ENCODE measurements at places on chromosomes 4 and X. TPM values are rescaled to one million over a fixed set of nuclear protein-coding genes. Genes with fewer than 3 reads are reported as not detected.

DNA sequence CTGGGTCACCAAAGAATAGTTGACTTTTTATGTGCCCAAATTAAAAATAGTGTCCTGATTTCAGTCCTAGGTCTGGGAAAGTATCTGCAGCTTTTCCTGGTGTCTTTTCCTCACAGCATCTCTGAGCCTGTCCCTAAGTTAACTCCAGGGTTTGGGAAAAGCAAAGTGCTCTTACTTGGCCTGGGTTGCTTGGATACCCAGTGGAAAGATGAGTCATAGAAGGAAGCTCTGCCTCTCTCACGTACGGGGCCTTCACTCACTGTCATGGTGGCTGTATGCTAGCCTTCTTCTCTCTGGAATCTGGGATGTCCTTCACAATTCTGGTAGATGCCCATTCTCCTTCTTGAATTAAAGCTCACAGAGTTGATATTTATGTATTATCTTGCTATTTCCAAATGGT is 607.3 kb downstream of the ANKRD50 start:
- no peak overlapping the region for H3K27ac ChIP-seq
- H3K4me3 ChIP-seq: no peak overlapping the region
- DNase-seq: no peak
- H3K36me3 ChIP-seq: peaks cover 8% of the 10 kb centered on the region
- no peaks in the 10 kb centered on the region for H3K4me1 ChIP-seq

DNA sequence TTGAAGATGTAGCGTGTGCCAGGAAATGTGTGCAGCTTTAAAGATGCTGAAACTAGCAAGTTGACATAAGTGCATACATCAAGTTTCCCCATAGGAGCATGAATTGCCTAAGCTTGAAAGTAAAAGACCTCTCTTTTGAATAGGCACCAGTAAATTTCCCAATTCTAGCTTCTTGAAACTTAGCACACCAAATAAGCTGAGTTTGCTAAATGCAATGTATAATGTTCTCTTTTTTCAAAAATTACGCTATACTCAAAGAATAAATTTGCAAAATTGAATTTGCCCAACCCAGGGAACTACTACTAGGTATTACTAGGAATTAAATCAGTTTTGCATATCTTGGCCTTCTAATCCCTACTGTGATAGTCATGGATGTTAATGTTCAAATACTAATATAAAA is 923.9 kb upstream of the LCORL start:
- H3K27ac ChIP-seq: no peak overlapping the region
- DNase-seq: no peak
- H3K36me3 ChIP-seq: no peaks in the 10 kb centered on the region

- no peaks in the 10 kb centered on the region for H3K4me1 ChIP-seq
- no peak overlapping the region for H3K27ac ChIP-seq
- no peaks in the 10 kb centered on the region for H3K27me3 ChIP-seq
Observed at GRCh38 chrX:126982158-126982557, 162.6 kb downstream of the PRR32 start.

GRCh38 chr4:73929278-73929677 is 52.5 kb downstream of the PF4 start:
- no peak for DNase-seq
- no peak overlapping the region for H3K27ac ChIP-seq
- no peaks in the 10 kb centered on the region for H3K4me1 ChIP-seq
- no peak overlapping the region for H3K4me3 ChIP-seq

- peaks cover 5% of the 10 kb centered on the region for H3K27me3 ChIP-seq
- H3K36me3 ChIP-seq: no peaks in the 10 kb centered on the region
- peaks cover 9% of the 10 kb centered on the region for H3K4me1 ChIP-seq
Observed at GRCh38 chrX:103254921-103255493, at the start of gene TCEAL8. TCEAL8 (minus strand) TSS chrX:103255155; CDS start chrX:103253979, 1,176 bp downstream.

DNA sequence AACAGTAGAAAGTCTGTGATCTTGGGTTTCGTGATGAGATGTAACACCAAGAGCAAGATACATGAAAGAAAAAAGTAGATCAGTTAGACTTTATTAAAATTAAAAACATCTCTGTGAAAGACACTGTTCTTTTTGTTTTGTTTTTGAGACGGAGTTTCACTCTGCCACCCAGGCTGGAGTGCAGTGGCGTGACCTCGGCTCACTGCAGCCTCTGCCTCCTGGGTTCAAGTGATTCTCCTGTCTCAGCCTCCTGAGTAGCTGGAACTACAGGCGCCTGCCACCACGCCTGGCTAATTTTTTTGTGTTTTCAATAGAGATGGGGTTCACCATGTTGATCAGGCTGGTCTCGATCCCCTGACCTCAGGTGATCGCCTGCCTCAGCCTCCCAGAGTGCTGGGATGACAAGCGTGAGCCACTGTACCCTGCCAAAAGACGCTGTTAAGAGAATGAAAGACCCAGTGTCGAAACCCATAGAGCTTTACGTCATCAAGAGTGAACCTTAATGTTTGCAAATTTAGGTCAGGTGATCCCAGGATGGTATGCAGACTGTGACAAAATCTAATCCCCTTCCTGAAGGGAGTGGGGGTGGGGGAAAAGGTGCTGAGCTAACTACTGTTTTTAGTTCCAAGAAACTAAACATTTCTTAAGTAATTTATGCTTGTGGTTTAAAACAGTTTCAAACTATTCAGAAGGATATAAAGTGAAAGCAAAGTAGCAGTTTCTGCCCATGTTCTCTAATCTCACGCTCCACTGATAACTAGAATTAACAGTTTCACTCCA is 8.0 kb downstream of the OFD1 start:
- no peak overlapping the region for H3K27ac ChIP-seq
- peaks cover 5% of the 10 kb centered on the region for H3K36me3 ChIP-seq
- no peak for DNase-seq
- no peak overlapping the region for H3K4me3 ChIP-seq
- H3K4me1 ChIP-seq: no peaks in the 10 kb centered on the region
- no peaks in the 10 kb centered on the region for H3K27me3 ChIP-seq

- H3K4me1 ChIP-seq: no peaks in the 10 kb centered on the region
- DNase-seq: no peak
- no peaks in the 10 kb centered on the region for H3K27me3 ChIP-seq
- peaks cover 1% of the 10 kb centered on the region for H3K36me3 ChIP-seq
- no peak overlapping the region for H3K27ac ChIP-seq
- no peak overlapping the region for H3K4me3 ChIP-seq
Observed at GRCh38 chr4:150859453-150859852, 155.6 kb downstream of the LRBA start.

DNA sequence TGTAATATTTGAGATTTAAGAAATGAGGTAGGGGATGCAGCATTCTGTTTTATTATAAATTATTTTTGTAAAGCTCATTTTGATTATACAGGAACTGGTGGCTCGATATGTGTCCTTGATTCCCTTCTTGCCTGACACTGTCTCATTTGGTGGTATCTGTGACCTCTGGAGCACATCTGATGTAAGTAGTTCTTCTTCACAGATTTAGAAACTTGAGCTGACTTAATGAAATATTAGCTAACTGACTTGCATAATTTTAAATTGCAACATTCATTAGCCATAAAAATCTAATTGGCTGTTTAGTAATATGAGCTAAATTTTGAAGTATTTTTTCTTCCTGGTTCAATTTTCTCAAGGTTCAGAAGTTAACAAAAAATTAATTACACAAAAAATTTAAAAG is 69.1 kb downstream of the FBXL5 start:
- no peaks in the 10 kb centered on the region for H3K27me3 ChIP-seq
- peaks cover 8% of the 10 kb centered on the region for H3K4me1 ChIP-seq
- H3K4me3 ChIP-seq: no peak overlapping the region
- no peak overlapping the region for H3K27ac ChIP-seq

Gene NCAPG
- 6.9 TPM for total RNA-seq

Gene FABP2
- not detected for total RNA-seq

Gene OTC
- not detected for total RNA-seq

Gene MSX1
- total RNA-seq: 2.2 TPM

Gene RENBP
- total RNA-seq: 18.9 TPM

Measured in osteocyte (in vitro differentiated cells).